ENCODE measurements at places on chromosomes 5 and 9. TPM values are rescaled to one million over a fixed set of nuclear protein-coding genes. Genes with fewer than 3 reads are reported as not detected.

C9orf72 gene
- polyA plus RNA-seq: 14.3 TPM

CCDC152 gene
- 15.7 TPM for polyA plus RNA-seq

PRXL2C gene
- 7.5 TPM for polyA plus RNA-seq

CA9 gene
- polyA plus RNA-seq: 0.85 TPM

ANKH gene
- polyA plus RNA-seq: 16.1 TPM

WHRN gene
- polyA plus RNA-seq: 17.2 TPM

CNTNAP3B gene
- polyA plus RNA-seq: 20.2 TPM

DNA sequence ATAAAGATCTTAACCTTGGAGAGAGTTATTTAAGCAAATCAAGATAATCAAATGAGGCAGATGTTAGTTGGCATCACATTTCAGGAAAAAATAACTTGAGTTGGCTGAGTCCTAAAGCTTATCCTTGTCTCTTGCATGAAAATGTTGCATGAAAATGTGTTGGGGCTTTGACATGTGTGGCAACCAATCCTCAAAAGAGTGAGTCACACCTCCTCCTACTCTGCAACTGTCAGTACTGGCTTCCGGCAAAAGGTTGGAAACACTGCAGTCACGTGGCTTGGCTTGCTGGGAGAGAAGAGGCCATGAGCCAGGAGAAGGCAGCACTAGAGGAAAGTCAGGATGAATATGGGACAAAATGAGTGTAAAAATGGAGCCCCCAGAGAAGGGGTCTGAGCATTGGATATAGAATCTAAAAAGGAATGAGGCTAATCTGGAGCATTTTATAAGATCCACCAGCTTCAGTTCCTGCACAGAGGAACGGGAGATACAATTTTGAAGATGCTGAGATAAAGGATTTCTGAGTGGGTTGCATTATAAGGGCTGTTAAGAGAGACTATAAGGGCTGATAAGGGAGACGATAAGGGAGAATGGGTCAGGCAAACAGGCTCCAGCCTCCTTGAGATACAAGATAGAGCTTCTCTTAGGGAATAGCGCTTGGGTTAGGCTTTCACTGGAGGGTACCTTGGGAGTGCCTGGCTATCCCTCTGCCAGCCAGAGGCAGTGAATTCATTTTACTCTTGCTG is 43.1 kb downstream of the SPATA31D1 start:
- DNase-seq: no peak

DNA sequence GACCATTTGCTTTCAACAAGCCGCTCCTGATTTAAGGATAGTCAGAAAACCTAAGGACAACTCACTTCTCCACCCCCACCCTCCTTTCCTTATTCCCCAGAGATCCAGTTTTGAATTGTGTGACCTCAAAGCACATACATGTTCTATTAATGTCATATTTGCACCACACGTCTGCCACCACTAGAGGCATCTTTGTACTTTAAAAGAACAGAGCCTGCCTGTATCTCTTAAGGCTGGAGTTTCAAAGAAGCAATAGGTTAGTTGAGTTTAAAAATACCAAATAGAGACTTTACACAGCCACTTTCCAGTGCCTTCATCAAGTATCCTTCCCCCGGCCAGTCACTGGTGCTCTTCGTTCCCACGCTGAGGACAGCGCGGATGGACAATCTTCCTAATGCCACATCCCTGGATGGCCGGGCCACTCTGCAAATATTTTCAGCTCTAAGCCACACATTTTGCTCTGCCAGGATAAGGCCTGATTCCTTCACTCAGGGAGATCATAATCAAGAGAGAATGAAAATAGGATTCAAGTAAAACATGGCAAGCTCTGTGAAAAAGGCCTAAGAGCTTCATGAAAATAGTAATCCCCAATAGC is 146.3 kb downstream of the SNCAIP start:
- DNase-seq: no peak

DNA sequence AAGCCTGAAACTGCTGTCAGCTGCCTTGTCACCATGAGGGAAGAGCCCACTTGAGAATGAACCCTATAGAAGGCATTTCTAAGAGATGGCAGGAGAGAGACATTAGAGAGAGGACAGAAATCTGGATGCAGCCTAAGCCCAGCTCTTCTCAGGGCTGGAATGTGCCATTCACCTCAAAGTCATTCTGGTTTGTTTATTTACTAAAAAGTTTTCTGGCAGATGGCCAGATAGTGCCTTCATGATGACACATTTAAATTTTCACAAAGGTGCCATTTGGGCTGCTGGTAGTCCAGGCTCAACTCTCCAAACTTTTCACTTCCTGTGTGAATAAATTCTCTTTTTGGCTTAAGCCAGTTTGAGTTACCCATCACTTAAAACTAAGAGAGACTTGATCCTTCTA is 144.6 kb upstream of the ZNF366 start:
- DNase-seq: no peak

GRCh38 chr5:73204332-73204731 is 31.3 kb downstream of the TMEM174 start:
- DNase-seq: no peak

GRCh38 chr5:179605026-179605833 is 18.2 kb downstream of the HNRNPH1 start:
- DNase-seq: no peak

GRCh38 chr9:107226421-107226820 is 56.7 kb upstream of the RAD23B start:
- DNase-seq: no peak

DNA sequence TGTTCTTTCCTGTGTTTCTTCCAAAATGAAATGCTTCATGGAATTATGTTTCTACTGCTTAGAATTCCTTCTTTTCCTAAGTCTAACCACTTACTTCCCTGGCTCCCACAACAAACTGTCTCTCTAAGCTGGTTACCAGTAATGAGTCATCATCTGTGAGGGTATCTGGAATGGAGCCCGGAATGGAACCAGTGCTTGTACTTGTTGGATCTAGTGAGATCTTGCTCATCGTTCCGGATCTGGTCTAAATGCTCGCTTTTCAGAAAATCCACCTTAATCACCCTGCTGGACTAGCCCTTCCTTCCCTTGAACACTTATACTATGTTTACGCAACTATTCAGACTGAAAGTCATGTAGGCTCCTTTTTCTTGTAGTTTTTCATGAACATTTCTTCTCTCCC is 184.8 kb downstream of the PBX3 start:
- no peak for DNase-seq

DNA sequence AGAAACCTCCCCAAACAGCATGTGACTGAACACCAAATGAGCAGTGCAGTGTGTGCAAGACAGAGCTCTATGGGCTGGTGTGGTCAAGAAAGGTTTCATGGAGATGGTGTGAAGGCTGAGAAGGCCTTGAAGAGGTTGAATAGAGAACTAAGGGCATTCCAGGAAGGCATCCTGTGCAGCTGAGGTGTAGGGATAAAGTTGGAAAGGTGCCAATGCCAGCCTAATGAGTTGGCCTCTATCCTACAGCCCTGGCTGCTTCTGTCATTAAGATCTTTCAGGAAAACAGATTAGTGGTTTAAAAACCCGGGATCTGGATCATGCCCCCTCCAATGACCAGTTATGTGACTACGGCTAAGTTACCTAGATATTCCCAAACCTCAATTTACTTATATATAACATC is 4.0 kb downstream of the HDAC3 start:
- DNase-seq: no peak

DNA sequence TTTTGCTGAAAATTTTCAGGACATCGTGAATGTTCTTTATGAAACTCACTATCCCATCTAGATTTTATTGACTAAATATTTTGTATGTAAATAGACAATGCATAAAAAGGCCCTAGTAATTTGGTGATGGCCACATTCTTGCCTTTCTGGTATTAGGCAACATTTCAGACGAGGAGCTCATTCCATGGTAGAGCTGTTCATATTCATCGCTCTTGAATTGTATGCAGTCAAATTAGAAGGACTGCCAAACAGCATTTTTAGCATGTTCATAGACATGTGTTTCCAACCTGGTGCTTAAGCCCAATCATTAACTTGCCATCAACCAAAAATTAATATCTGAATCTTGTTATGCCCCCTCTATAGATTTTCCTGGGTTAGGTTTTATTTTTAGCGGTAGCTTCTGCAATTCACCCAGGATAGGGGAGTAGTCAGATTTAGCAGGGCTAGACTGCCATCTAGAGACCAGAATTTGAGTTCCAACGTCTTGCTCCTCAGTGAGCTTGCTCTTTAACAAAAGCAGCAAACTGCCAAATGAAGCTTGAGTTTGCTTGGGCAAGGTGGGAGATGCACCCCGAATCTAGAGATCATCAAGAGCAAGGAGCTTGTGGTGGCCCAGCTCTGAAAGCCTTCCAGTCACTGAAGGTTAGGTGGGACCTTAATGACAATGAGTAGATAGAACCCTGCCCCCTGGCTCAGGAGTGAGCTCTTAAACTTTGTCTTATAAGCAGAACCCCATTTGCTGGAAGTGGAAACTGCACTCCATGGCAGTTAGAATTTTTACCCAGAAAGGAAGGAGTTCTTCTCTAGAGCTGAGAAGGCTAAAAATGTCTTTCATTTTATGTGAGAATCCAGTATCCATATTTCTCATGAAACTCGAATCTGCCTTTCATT is 456.2 kb downstream of the RASEF start:
- no peak for DNase-seq

DNA sequence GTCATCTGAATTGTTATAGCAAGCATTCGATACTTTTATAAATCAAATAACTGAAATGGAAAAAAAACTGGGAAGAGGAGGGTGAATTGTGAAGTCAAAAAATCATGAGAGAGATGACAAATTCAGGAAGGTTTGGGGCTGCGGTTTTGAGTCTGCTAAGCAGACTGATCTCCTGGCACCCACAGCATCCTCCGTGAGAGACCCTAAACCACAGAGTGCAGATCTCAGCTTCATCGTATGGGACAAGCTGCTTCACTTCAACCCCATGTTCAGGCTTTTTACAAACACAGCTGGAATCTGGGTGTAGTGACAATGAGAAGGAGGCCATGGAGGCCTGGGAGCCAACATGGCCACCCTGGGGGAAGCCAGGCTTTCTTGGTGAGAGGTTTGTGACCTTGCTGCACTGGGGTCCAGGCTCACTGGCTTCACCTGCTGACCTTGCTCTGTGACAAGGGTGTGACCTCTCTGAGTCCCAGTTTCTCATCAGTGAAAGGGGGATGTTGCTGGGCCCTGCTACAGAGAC is 19.4 kb downstream of the USP20 start:
- no peak for DNase-seq

GRCh38 chr5:142771666-142772065 is 1.5 kb downstream of the ARHGAP26 start:
- DNase-seq: no peak

GRCh38 chr5:173762045-173762444 is 126.1 kb upstream of the CPEB4 start:
- no peak for DNase-seq

- no peak for DNase-seq
These were observed 151.8 kb downstream of the DROSHA start for GRCh38 chr5:31380049-31380448.

- DNase-seq: no peak
These were observed 260.8 kb upstream of the TNC start for GRCh38 chr9:115378758-115379157.

- no peak for DNase-seq
These were observed 32.3 kb downstream of the NAA35 start for GRCh38 chr9:85973238-85973637.

GRCh38 chr9:89477811-89478630 is 19.9 kb downstream of the SEMA4D start:
- DNase-seq: no peak

- no peak for DNase-seq
These were observed 30.5 kb downstream of the ST8SIA4 start for GRCh38 chr5:100872408-100873190.

DNA sequence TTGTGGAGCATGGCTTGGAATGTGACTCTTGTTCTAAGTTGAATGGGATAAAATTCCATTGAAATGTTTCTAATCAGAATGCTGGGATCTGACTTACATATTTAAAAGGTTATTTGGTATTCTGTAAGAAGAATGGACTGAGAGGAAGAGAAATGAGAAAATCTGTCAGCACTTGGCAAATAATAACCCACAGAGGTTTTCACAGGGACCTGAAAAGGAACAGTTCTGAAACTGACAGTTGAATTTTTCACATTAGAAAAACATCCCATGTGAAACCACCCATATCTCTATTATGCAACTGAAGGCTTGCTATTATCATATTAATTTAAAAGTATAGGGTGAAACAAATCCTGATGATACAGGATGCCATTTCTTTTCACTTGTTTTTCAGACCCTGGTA is 302.7 kb downstream of the EPB41L4A start:
- DNase-seq: no peak

GRCh38 chr5:16625096-16625495 is 8.3 kb upstream of the RETREG1 start:
- no peak for DNase-seq

DNA sequence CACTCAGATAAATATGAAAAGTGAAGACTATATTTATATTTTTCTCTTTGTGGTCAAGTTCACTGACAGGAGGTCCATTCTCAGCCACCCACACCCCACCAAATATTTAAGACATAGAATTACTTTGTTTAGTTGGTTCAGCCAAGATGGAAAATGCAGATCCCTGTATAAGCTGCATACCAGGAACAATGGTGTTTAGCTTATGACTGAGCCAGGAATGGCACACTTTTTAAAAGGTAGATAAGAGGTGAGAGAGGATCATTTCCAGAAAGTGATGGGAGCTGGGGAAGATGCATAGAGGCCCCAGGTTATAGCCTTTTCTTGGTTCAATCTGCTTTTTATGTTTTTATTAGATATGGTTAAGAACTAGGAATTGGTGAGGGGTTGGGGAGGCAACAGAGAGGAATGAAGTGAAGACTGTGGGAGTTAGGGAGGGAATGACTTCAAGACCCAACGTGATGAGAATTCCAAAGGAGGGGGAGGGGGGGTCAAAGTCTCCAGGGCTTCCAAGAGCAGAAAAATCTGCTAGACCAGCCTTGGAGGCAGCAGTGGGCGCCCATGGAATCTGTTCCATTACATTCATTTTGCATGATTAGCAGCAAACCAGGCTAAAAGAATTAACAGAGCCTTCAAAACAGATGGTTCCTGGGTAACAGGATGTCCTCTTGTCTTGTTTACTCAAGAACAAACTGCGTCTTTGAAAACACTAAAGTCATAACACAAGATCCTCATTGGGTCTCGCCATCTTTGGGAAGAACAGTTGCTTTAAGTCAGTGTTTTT is 95.2 kb downstream of the FGF1 start:
- DNase-seq: no peak

Measured in renal cortex interstitium (tissue), 15 donors.